Right ventricle myocardium inferior (tissue), 1 donor: ENCODE measurements at places on chromosomes 6 and 20. TPM values are rescaled to one million over a fixed set of nuclear protein-coding genes. Genes with fewer than 3 reads are reported as not detected.

- no peak for DNase-seq
Observed at GRCh38 chr6:161951126-161951525, 677.3 kb upstream of the AGPAT4 start.

Gene EPHA7
- total RNA-seq, result 1.3 TPM

DNA sequence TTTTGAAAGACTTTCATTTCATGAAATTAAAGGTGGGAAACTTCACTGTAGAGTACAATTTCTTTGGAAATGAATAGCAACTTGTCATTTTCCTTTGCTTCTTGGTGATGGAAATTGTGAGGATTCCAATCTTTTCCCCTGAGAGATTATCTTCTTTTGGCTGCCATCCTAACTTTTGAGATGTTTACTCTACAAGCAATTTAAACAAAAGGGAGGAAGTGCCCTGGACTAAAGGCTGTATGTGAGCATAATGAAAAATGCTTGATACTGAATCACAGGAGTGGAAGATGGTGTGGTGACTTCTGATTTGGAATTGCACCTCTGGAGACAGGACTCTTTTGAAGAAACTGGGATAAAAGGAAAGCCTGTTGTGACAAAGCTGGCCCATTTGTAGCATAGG, 43.1 kb upstream of the JAG1 start:
- DNase-seq, result no peak

Gene BACH2
- total RNA-seq, result 2.2 TPM

DNA sequence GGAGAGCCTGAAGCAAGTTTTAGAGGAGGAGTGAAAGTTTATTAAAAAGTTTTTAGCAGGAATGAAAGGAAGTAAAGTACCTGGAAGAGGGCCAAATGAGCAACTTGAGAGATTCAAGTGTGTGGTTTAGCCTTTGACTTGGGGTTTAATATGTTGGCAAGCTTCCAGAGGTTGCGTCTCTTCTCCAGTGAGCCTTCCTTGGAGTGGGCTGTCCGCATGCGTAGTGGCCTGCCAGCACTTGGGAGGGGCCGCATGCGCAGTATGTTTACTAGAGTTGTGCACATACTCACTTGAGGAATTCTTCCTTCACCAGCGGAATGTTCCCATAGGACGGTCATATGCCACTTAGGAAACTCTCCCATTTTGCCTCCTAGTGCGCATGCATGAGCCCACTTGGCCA, 235.2 kb downstream of the ALDH8A1 start:
- no peak for DNase-seq

DNA sequence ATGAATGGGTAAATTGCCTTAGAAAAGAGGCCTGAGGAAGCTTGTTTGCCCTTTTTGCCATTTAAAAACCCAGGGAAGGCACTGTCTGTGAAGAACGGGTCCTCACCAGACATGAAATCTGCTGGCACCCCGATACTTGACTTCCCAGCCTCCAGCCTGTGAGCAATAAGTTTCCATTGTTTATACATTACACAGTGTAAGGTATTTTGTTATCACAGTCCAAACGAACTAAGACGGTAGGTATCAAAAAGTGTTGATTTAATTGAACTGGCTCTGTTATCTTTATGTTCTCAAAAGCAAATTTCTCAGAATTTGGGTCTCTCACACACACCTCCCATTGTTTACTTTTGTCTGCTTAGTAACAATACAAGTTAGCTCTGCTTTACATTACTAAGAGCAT, 181.1 kb upstream of the MARCKS start:
- DNase-seq, result no peak

- no peak for DNase-seq
Observed at GRCh38 chr6:104642871-104643270, 216.8 kb downstream of the HACE1 start.
